ENCODE measurements at places on chromosomes 13 and 19. TPM values are rescaled to one million over a fixed set of nuclear protein-coding genes. Genes with fewer than 3 reads are reported as not detected.
A peak's percentile ranks its signal among the peaks of the same experiment; 100 is the strongest.

- no peak overlapping the region for H3K4me3 ChIP-seq
- H3K27me3 ChIP-seq, result peaks cover 21% of the 10 kb centered on the region
- no peak for DNase-seq
Observed at GRCh38 chr19:17965370-17966128, 1.4 kb upstream of the KCNN1 start.

GRCh38 chr13:76538004-76538403 lies 348.2 kb downstream of the KCTD12 start:
- no peaks in the 10 kb centered on the region for H3K27me3 ChIP-seq
- H3K4me1 ChIP-seq, result no peaks in the 10 kb centered on the region
- no peak overlapping the region for H3K4me3 ChIP-seq
- no peak for DNase-seq

GRK1 gene
- not detected for total RNA-seq

DNA sequence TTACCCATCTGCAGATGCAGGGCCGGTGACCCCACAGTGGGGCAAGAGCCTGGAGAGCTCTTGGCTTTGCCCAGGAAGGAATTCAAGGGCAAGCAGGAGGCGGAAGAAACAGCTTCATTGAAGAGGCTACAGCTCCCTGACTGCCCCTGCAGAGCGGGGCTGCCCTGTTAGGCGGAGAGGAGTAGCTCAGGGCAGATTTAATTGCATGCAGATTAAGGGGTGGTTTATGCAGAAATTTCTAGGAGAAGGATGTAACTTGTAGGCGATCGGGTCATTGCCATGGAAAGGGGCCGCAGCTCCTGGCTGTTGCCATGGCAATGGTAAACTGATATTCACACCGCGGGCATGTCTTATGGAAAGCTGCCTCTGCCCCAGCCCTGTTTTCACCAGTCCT lies 94.1 kb downstream of the ATP11A start:
- no peak for DNase-seq
- peaks cover 6% of the 10 kb centered on the region for H3K36me3 ChIP-seq
- no peaks in the 10 kb centered on the region for H3K4me1 ChIP-seq
- no peaks in the 10 kb centered on the region for H3K27me3 ChIP-seq
- no peak overlapping the region for H3K4me3 ChIP-seq

DNA sequence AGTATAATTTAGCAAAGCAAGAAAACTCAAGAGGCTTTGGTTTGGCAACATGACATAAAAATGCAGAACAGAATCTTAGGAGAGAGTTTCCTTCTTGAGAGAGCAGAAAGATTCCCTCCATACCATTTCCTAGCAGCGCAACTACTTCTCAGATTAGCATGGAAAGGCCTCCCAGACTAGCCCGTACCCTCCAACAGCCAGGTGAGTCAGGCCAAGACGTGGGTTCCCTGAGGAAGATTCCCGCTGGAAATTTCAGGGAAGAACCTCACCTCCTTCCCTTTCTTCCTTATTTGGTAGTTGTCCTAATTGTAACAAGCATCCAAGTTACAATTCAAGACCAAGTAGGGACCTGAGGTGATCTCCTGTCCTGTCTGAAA lies 12.3 kb downstream of the COL4A2 start:
- no peaks in the 10 kb centered on the region for H3K27me3 ChIP-seq
- H3K27ac ChIP-seq, result no peak overlapping the region
- H3K4me3 ChIP-seq, result no peak overlapping the region

SH2D3A gene
- 64.3 TPM for total RNA-seq

DNA sequence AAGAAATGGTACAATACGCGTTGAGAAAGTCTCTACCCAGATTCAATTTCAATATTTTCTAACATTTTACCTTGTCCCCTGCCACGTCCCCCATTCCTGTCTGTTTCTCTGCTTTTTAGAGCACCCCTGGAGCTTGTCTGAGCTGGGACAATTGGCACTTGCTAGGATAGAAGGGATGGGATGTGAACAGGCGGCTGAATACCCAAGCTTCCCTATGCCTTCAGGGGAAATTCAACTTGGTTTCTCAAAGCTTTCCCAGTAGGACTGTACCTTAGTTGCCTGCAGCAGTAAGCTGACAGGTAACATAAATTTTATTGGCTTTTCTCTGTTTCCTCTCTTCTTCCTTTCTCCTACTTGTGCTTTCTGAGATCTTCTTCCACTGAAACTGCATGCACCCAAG lies 1663.3 kb downstream of the EFNB2 start:
- no peaks in the 10 kb centered on the region for H3K4me1 ChIP-seq
- H3K27ac ChIP-seq, result no peak overlapping the region
- H3K4me3 ChIP-seq, result no peak overlapping the region
- H3K36me3 ChIP-seq, result no peaks in the 10 kb centered on the region
- DNase-seq, result no peak

DNA sequence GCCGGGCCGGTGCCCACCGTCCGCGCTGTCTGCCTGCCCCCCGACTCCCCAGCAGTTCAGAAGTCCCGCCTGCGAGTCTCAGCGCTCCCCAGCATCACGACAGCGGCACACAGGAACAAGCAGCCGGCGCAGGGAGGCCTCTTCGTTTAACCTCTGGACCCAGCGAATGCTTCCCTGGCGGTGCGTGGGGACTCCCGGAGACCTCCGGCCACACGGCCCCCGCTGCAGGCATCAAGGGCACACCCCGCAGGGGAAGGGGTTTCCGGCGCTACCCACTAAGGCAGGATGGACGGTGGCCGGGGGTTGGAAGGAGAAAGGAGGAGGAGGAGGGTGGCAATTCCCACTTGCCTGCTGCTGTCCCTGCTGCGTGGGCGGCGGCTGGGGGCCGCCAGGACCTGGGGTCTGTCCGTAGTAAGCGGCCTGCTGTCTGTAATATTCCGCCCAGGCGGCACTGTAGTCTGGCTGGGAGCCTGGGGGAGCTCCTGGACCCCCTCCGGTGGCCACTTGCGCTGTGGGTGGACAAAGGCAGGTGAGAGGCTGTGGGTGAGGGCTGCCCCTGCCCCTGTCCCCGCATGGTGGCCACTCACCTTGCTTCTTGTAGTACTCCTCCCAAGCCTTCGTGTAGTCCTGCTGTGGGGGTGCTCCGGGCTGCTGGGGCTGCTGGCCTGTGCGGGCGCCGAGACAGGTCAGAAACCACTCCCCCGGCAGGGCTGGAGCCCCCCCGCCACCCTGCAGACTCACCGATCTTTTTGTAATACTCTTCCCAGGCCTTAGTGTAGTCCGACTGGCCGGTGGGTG lies 9.6 kb downstream of the KHSRP start:
- no peaks in the 10 kb centered on the region for H3K27me3 ChIP-seq
- no peaks in the 10 kb centered on the region for H3K4me1 ChIP-seq
- H3K36me3 ChIP-seq, result peaks cover 57% of the 10 kb centered on the region
- no peak overlapping the region for H3K27ac ChIP-seq

DNA sequence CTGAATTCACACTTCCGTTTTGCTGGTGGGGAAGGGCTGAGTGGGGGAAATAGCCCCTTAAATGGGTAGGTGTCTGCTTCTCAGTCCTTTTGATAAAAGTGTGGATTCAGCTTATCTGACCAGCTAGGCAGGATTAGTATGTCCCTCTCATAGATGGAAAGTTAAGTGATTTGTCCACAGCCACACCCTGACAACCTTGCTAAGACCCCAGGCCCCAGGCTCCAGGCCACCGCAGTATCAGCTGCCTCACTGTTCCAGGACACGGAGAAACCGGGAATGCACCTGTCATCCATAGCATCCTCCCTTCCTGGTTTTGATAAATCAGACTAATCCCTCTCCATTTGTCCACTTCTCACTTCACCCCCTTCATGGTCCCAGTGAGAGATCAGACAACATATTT lies 197.7 kb downstream of the USP12 start:
- no peak overlapping the region for H3K27ac ChIP-seq
- H3K27me3 ChIP-seq, result no peaks in the 10 kb centered on the region
- no peak overlapping the region for H3K4me3 ChIP-seq
- no peak for DNase-seq

SERP2 gene
- total RNA-seq, result not detected

DNA sequence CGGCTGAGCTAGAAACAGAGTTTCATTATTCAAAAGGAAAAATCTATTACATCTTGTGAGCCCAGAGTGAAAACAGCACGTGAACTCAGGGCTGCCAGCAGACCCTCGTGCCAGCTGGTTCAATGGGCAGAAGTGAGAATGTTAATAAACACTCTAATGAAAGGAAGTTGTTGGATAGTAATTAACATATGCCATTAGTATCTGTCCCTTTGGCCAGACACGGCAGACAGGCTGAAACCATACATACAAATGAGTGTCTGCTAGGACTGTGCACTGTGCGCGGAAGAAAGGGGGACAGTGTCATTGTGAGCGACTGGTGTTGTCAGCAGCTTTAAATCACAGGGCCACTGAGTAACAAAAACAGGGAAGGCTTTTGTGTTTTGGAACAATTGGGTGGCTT lies 121.9 kb upstream of the TSC22D1 start:
- no peaks in the 10 kb centered on the region for H3K27me3 ChIP-seq
- no peaks in the 10 kb centered on the region for H3K4me1 ChIP-seq
- DNase-seq, result no peak
- no peak overlapping the region for H3K27ac ChIP-seq
- no peaks in the 10 kb centered on the region for H3K36me3 ChIP-seq

XRCC1 gene
- 41.0 TPM for total RNA-seq

LAIR2 gene
- 0.81 TPM for total RNA-seq

DNA sequence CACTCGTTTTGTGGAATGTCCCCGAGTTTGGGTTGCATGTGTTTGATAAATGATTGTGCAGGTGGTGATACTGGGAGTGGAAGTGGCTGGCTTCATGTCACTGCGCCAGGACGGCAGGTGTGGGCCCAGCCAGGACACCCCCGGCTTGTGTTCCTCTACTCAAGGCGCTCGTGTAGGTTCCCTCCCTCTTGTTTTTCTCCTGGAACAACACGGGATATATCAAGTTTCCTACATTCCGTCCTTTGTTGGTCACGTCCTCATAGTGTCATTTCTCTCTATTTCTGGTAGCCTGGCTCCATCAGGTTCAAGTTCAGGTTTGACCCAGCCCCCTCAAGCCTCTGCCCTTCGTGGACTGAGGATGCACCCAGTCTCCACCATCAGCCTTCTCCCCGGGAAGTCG lies 16.3 kb downstream of the IL17D start:
- H3K27me3 ChIP-seq, result no peaks in the 10 kb centered on the region
- DNase-seq, result no peak
- no peaks in the 10 kb centered on the region for H3K4me1 ChIP-seq
- no peak overlapping the region for H3K4me3 ChIP-seq
- H3K36me3 ChIP-seq, result no peaks in the 10 kb centered on the region

DNA sequence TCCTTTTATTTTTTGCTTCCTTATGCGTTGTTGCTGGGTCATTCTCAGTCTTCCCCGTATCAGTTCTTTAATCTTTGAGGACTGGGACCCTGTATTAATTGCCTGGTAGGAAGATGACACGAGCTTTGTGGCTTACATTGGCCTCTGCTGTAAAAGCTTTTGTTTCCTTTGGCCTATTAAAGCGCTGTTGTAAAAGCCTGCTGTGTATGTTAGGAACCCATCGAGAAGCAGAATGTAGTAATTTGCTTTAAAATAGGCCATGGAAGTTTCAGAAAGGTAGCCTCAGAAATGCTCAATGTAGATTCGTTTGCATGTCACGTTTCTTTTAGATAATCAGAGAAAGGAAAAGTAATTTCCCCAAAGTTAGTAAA lies 257.5 kb upstream of the STARD13 start:
- H3K27me3 ChIP-seq, result no peaks in the 10 kb centered on the region
- peaks cover 43% of the 10 kb centered on the region for H3K4me1 ChIP-seq
- no peak for DNase-seq
- H3K36me3 ChIP-seq, result no peaks in the 10 kb centered on the region
- peak overlapping the region; percentile 75 for H3K4me3 ChIP-seq

GRCh38 chr19:51094696-51095279 lies 12.1 kb upstream of the KLK14 start:
- H3K27ac ChIP-seq, result no peak overlapping the region
- no peaks in the 10 kb centered on the region for H3K27me3 ChIP-seq
- H3K4me1 ChIP-seq, result peaks cover 10% of the 10 kb centered on the region
- H3K36me3 ChIP-seq, result peaks cover 1% of the 10 kb centered on the region

ARRDC2 gene
- 136 TPM for total RNA-seq

DNA sequence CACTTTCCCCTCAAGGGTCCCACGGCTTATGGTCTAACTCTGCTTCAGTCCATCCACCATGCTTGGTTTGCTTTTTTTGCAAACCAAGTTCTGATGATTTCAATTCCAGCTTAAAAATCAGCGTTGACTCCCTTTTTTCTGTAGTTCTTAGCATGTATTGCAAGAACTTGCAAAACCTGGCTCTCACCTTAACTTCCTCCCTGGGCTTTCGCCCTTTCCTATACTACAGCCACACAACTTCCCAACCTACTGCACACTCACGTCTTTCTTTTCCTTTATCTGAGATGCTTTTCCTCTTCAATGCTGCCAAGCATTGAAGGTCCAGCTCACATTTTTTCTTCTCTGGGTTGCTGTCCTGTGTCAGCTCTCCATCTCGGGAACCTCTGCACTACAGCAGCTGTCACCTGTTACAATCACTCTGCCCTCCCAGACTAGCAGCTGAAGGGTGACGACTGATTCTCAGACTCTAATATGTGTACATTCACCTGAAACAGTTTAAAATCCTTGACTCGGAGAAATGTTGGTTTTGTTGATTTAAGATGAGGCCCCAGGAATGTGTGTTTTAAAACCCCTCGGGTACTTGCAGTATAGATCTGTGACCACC lies 143.7 kb downstream of the FREM2 start:
- no peak for DNase-seq
- H3K27ac ChIP-seq, result no peak overlapping the region
- no peaks in the 10 kb centered on the region for H3K27me3 ChIP-seq
- H3K4me1 ChIP-seq, result no peaks in the 10 kb centered on the region
- H3K4me3 ChIP-seq, result no peak overlapping the region
- H3K36me3 ChIP-seq, result no peaks in the 10 kb centered on the region

CYP4F3 gene
- total RNA-seq, result not detected

- no peak overlapping the region for H3K27ac ChIP-seq
- no peaks in the 10 kb centered on the region for H3K36me3 ChIP-seq
- H3K4me1 ChIP-seq, result peaks cover 39% of the 10 kb centered on the region
- H3K27me3 ChIP-seq, result no peaks in the 10 kb centered on the region
- no peak overlapping the region for H3K4me3 ChIP-seq
- DNase-seq, result no peak
Observed at GRCh38 chr13:75766636-75767035, 130.5 kb downstream of the LMO7 start.

- H3K4me3 ChIP-seq, result no peak overlapping the region
- H3K4me1 ChIP-seq, result no peaks in the 10 kb centered on the region
- H3K27ac ChIP-seq, result no peak overlapping the region
- H3K36me3 ChIP-seq, result no peaks in the 10 kb centered on the region
- no peak for DNase-seq
- peaks cover 4% of the 10 kb centered on the region for H3K27me3 ChIP-seq
Observed at GRCh38 chr19:46069806-46070341, 29.1 kb upstream of the IGFL4 start.

Data from CD4-positive, alpha-beta memory T cell (primary cell).